LNCaP clone FGC (cell line): ENCODE measurements at places on chromosomes 13 and 19.
A peak's percentile ranks its signal among the peaks of the same experiment; 100 is the strongest.

DNA sequence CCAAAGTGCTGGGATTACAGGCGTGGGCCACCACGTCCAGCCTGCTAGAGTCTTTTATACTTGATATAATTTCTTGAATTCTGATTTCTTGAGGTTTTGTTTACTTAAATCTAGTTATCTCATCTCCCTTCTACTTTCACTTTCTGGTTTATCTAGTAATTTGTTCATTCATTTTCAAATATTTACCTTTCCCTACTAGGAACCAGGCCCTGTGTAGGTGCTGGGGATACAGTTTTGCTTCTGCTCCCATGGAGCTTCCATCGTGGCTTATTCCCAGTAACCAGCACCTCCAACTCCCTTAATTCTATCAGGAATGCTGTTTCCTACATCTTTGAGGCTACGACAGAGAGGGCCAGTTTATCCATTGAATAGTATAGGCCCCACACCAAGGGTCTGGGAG is 24.1 kb upstream of the TRIM13 start:
- DNase-seq: no peak

- DNase-seq: no peak
These were observed 463.2 kb downstream of the KLF5 start for GRCh38 chr13:73521985-73522524.

DNA sequence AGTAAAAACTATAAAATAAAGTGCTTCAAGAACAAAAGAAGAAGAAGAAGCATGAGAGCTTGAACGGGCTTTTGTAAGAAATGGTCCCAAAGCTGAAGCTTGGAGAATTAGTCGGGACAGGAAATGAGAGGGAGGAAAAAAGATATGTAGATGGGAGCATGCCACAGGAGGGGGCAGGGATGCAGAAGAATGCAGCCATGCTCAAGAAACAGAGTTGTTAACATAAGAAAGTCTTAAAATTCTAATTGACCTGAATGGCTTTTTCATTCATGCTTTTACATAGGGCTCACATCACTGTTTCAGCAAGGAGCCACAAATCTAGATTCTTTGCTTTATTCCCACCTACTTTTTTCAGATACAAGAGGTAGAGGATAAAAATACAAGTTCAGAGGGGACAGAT is 27.7 kb upstream of the NBEA start:
- DNase-seq: no peak

GRCh38 chr13:67308004-67308772 is 78.1 kb upstream of the PCDH9 start:
- no peak for DNase-seq

DNA sequence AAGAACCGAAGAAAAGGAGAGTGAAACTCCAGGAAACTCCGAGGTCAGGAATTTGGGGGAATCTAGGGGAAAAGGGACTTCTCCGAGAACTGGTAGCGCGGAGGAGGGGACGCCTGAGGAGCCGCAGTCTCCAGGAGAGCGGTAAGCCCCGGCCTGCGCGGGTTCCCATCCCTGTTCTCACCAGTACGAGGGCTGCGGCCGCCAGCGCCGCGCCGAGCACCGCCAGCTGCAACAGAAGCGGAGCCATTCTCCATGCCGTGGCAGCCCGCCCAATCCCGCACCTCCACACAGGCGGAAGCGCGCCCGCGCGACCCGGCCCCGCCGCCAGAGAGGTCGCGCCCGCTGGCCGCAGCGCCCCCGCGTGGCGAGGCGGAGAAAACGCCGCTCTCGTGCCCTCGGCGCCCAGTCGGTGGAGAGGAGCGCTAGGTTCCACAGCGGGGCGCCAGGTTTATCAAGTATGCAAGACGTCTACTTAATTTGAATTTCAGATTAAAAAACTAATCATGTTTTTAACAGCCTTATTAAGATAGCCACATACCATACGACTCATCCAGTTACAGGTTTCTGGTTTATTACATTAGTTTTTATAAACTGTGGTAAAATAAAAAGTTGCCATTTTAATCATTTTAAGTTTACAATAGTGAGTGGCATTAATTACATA is at the start of gene ALG5:
Gene ALG5, minus strand, starts transcription at position 287 of the 661 bp plus-strand sequence. Its CDS starts 40 bp downstream, at position 247.
- peak; percentile 47 for DNase-seq

GRCh38 chr13:39612023-39612637 is 9.1 kb upstream of the LHFPL6 start:
- DNase-seq: peak; percentile 18

GRCh38 chr19:52451241-52451640 is 2.1 kb upstream of the ZNF578 start:
- DNase-seq: no peak

- DNase-seq: peak; percentile 92
These were observed at the start of the genes MAU2 and SUGP1 for GRCh38 chr19:19320361-19321140. MAU2 (plus strand) TSS chr19:19320829; CDS start chr19:19320860, 31 bp downstream. SUGP1 (minus strand) TSS chr19:19320509; CDS start chr19:19320496, 13 bp downstream.

DNA sequence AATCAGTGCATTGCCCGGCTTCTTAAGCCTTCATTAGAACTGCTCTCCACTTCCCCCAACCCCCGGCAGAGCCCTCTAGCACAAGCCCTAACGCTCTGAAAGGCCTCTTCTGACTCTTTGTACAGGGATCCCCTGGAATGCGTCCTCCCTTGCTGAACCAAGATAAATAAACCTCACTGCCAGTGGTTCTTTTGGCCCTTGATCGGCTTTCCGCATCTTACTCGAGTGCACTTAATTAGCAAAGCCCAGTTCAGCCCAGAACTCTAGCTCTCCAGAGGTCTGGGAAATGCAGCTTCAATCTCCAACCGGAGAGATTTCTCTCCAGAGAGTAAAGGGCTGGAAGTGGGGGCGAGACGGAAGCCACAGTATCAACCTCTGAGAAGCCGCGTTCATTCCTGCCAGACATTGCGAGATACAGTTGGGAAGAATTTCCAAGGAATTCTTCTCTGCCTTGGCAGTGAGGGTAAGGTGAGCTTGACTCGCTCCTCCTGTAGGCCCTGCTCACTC is 8.7 kb upstream of the ZNF444 start:
- DNase-seq: no peak

GRCh38 chr19:40666803-40667438 is 23.5 kb downstream of the NUMBL start:
- DNase-seq: no peak

- no peak for DNase-seq
These were observed 94.8 kb upstream of the AKAP11 start for GRCh38 chr13:42177189-42177588.

GRCh38 chr13:64675255-64675892 is 2554.8 kb downstream of the PCDH9 start:
- no peak for DNase-seq

GRCh38 chr19:4352701-4353121 is 9.3 kb downstream of the MPND start:
- DNase-seq: no peak

- DNase-seq: peak; percentile 86
These were observed 8.7 kb upstream of the IGFL3 start for GRCh38 chr19:46133101-46133627.

DNA sequence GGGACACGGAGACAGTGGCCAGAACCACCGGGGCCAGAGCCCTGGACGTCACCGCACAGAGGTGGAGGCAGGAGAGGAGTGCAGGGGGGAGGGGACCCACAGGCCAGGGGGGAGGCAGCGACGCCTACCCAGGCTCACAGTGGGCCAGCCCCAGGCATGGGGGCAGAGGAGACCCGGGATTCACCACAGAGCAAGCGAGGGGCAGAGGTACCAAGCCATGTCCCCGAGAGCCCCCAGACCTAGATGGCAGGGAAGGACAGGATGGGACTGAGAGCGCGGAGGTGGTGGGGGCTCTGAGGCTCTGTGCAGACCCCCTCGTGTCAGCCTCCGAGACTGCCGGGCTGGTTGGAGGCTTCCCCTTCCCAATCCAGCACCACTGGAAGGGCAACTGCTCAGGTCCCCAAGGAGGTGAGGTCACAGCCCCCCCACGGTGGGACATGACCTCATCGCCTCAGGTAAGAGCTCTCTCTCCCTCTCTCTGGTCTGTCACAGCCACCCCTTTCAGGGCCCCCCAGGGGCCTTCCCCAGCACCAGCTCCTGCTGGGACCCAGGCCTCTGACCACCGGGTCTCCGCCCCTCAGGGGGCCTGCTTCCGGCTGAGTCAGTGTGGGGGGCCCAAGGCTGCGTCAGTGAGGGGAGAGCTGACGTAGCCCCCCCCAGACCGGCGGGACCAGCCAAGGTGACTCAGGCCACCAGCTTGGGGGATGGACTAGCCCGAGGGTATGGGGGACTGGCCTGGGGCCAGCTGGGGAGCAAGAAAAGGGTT is 2.2 kb upstream of the IL11 start:
- DNase-seq: no peak

DNA sequence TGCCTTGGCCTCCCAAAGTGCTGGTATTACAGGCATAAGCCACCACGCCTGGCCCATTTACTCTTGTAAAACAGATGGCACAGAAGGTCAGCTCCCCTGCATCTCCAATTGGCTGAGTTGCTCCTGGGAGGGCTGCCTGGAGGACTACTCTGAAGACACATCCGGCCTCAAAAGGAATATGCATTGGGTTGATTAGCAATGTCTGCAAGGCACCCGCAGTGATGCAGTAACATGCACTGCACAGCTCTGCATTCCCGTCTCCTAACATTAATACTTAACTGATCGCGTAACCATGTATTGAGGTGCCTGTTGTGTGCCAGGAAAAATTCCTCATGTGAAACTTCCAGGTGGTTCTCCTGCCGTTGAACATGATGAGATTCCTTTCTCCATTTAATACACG is 5.0 kb downstream of the ELAVL3 start:
- DNase-seq: no peak

DNA sequence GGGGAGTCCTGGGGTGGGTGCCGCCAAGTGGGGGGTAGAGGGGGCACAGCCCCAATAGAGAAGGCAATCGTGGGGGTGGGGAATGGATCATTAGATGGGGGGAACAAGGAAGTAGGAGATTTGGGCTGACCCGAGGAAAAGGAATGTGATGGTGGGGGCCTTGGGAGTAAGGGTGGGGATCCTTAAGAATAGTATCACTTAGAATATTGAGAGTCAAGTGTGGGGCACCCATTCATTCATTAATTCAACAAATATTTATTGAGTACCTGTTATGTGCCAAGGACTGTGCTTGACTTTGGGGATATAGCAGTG is 641 bp downstream of the PPP5C start:
- no peak for DNase-seq

DNA sequence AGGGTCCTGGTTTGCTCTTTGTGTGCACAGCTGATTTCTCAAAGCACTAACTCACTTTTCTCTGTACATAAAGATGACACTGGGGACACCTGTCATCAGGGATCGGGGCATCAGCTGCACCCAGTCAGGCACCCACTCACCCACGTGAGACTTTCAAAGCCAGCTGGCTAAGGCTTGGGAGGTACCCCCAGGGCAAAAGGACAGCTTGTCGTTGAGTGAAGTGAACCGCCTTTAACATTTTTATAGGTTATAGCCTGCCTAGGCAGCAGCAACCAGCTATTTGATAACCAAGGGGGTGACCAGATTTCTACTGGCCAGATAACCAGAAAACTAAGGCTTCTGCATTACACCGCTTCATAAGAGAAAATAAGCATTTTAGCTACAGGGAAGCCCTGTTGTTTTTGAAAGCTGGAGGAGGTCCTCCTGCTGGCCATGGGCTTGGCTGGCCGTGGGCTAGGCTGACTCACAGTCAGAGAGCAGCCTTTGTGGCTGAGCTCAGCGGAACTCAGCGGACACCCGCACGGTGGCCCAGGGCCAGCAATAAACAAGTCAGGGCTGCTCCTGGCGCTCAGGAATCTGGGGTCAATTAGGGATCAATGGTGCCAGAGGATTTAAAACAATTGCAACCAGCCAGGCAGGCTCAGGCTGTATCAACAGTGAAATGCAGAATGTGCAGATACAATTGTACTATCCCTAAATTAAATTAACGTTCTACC is 57.1 kb downstream of the ALOX5AP start:
- peak; percentile 34 for DNase-seq

DNA sequence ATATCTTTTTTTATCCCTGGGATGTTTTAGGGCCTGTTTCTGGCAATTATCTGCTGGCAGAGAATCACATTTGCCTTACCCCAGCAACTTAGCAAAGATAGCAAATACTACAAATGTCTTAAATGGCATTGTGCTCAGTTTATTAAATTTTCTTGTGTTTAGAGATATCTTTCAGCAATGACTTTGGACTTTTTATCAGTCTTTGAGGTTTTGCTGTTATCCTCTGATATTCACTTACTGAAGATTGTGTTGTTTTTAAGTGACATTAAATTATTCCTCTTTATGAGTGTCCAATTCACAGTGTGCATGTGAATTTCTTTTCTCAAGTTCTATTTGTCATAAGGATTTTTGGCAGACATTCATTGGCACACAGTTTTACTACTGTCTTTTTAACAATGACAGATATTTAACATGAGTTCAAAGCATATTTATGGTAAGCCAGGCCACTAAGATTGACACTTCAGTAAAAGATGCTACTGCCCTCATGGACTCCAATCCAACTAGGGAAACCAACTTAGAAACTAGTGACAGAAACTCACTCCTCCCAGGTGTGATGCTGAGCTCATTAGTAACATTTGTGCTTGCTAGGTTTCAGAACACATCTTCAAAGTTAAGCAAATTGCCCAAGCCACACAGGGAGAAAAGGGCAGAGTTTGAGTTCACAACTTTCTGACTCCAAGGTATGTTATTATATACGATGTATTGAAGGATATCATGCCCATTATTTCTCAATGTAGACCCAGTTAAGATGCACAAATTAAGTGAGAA is 481.9 kb downstream of the GPC6 start:
- peak; percentile 84 for DNase-seq

GRCh38 chr19:45927565-45928261 is 13.1 kb upstream of the NANOS2 start:
- DNase-seq: peak; percentile 66

DNA sequence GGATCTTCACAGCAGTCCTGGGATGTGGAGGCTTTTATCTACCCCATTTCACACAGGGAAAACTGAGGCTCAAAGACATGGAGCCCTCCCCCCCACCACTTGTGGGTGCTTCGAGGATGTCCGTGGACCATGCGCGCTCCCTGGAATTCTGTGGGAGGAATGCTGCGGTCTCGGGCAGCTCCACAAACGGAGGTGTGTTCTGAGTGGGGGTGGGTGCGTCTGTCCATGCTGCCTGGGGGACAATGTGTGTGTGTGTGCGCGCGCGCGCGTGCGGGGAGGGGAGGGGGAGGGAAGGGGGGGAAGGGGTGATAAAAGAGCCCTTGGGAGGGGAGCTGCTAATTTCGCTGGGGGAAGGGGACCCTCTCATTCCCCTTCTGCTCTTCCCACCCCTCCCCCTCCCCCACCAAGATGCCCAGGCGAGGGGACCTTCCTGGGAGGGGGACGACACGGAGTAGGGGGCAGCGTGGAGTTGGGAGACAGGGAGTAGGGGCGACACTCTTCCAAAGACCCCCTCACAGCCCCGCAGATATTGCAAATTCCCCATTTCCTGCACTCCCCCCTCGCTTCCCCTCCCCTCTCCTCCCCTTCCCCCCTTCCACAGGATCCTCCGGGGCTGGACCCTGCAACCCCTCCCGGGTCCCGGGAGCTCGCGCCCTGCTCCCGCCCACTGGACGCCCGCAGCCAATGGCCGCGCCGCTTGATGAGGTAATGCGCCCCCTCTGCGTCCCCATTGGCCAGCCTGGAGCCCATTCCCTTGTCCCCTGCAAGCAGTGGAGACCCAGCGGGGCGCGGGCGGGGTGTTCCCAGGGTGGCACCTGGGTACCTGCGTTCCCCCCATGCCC is 18.9 kb upstream of the ZNRF4 start:
- DNase-seq: no peak

DNA sequence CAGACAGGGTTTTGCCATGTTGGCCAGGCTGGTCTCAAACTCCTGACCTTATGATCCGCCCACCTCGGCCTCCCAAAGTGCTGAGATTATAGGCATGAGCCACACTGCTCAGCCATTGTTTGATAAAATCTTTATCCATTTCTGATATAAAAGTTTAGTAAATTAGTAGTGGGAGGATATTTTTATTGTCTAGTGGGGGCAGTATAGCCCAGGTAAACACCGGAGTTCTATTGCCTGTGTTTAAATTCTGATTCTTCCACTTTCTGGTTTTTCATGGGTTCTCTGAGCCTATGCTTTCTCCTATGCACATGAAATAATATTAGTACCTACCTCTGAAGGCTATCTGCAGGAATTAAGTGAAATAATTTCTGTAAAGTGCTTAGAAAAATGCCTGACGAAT is 20.1 kb upstream of the ARHGEF18 start:
- DNase-seq: no peak
